Activated CD4-positive, alpha-beta T cell treated with anti-CD3 and anti-CD28 coated beads, Interleukin-2, amount 50 U/mL, for 24 hours (primary cell): ENCODE measurements at places on chromosomes 11 and 22.

DNA sequence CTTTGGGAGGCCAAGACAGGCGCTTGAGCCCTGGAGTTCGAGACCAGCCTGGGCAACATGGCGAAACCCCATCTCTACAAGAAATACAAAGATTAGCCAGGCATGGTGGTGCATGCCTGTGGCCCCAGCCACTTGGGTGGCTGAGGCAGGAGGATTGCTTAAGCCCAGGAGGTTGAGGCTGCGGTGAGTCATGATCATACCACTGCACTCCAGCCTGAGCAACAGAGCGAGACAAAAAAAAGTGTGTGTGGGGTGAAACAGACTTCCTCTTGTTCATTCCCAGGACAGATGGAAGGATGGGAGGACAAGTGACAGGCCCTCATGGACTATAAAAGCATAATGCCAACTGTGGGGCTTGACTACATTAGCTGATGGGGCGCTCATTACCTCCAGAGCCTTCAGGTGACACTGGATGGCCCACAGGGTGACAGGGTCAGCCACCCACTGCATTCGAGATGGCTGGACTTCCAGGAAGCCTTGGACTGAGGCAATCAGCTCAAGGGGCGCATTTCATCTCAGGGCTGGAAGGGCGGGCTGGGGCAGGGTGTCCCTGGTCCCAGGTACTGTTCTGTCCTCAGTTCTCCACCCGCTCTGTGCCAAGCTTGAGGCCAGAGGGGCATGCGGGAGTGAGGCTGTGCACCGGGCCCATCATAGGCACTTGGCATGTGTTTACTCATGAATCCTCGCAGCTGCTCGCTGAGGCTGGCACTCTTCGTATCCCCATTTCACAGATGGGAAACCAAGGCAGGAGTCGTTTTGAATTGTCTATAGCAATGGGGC lies 12.5 kb downstream of the NPTXR start:
- no peak for DNase-seq

GRCh38 chr22:31044262-31044861 lies 36.8 kb upstream of the SMTN start:
- no peak for DNase-seq

GRCh38 chr11:128052912-128053641 lies 534.3 kb downstream of the ETS1 start:
- DNase-seq = no peak

GRCh38 chr11:30758012-30758411 lies 171.9 kb upstream of the MPPED2 start:
- no peak for DNase-seq

DNA sequence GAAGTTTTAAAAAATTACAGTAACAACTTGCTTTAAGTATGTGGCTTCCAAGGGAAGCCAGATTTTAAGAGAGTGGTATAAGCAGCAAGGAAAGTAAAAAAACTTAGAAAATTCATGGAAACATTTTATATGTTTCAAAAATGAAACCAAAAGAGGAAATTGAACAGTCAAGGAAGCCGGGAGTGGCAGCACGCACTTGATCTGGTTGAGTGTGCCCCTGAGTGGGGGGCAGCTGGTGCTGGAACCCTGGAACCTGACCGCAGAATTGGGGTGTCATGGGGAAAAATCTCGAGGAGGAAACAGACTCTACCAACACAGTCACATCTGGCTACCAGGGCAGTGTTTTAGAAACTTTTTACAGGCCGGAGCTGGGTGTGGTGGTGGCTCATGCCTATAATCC lies 14.0 kb downstream of the MICALL1 start:
- DNase-seq = no peak

DNA sequence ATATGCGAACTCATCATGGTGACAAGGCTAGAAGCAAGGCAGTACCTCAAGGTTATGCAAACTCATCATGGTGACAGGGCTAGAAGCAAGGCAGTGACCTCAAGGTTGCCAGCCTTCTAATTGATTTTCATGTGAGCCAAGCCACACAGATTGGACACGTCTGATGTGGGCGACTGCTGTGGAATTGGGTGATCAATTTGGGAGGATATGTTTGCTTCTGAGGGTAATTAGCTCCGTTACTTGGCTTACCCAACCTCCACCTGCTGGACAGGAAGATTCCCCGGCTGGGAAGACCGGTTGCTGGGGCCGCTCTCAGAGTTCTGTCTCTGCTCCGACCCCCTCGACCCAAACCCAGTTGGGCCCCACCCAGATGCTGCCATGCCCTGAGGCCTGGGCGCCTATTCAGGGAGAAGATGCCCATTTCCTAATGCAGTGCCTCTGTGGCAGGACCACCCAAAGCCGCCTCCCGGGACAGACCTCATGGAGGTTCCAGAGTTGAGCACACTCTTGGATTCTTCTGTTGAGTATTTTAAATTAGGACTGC lies 69.9 kb upstream of the SHANK2 start:
- DNase-seq = no peak

GRCh38 chr22:28936200-28936599 lies 52.8 kb downstream of the ZNRF3 start:
- no peak for DNase-seq

- DNase-seq = no peak
These were observed 778.3 kb upstream of the LRRC4C start for GRCh38 chr11:42237701-42238235.

DNA sequence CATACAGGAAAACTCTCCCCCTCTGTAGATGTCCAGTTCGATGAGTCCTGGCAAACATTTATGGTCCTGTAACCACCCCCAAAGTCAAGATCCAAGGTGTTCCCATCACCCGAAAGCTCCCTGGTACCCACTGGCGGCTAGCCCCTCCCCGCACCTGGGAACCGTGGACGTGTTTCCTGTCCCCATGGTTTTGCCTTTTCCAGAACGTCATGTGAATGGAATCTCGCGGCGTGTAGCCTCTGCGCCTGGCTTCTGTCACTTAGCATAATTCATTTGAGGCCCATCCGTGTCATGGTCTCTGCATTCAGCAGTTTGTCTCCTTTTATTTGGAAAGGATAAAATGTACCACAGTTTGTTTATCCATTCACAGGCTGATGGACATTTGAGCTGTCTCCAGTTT lies 106.3 kb downstream of the KCNQ1 start:
- no peak for DNase-seq

- no peak for DNase-seq
These were observed 34.7 kb downstream of the ALG9 start for GRCh38 chr11:111836721-111837120.

- no peak for DNase-seq
These were observed 587 bp downstream of the DENND5A start for GRCh38 chr11:9264316-9265210.

- no peak for DNase-seq
These were observed 21.6 kb downstream of the MMP20 start for GRCh38 chr11:102603576-102603975.

DNA sequence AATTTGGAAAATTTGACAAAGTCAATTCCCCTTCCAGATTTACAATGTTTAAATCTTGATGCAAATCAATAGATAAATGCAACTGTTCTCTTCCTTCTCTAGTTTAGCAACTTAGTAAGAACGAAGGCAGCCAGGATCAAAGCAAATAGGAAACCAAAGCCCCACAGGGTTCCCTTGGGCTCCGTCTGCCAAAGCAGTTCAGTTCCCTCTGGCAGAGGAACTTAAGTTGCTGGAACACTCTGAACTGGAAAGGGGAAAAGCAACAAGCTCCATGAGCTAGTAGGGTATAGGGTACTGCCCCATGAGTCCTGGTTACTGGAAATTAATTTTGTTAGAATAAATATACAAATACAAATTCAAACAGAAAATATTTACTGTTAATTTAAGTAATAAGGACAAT lies 91.3 kb downstream of the RELT start:
- no peak for DNase-seq

- no peak for DNase-seq
These were observed 27.4 kb upstream of the MALAT1 start for GRCh38 chr11:65471447-65471891.

DNA sequence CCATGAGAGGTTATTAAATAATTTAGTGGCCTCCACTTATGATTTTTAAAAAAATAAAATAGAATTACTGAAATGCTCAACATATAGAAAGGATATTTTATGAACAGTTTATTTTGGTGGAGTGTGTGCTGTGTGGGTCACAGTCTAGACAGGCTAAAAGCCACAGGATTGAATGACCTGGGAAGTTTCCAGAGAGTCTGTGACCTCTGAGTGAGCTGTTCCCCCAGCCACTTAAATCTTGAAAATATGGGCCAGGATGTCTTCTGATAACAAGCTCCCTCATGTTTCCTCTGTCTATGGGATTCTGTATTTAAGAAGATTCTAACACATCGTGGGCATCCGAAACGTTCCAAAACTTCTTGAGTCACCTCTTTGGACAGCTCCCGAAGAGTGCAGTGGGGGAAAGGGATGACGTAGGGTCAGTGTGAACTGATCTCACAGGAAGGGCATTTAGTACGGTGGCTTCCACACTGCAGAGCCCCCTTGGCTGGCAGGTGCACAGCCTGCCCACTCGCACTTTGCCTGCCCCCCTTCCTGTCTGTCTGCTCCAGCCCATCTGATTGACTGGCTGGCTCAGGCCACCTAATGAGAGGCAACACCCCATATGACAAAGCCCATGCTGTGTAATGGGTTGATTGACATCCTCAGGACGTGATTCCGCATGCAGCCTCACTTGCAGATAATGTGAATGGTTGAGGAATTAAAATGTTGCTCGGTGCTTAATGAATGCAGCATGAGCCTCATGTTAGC lies 97.4 kb downstream of the NTM start:
- no peak for DNase-seq

DNA sequence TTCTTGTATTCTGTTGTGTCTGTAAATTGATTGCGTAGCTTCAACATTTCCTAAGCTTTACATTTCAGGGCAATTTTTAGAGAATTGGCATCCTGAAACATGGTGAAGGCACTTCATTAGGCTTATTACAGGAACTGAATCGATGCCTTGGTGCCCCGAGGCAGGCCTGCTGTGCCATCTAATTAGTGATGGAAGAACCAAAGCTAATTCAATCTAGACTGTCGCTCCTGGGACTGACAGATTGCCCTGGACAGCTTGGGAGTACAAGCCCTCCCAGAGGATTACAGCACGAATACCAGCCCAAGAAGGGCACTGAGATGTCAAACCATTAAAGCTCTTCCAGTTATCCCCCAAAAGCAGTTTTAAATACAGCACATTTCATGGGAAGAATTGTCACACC lies 243.2 kb upstream of the ZC3H12C start:
- DNase-seq = no peak

DNA sequence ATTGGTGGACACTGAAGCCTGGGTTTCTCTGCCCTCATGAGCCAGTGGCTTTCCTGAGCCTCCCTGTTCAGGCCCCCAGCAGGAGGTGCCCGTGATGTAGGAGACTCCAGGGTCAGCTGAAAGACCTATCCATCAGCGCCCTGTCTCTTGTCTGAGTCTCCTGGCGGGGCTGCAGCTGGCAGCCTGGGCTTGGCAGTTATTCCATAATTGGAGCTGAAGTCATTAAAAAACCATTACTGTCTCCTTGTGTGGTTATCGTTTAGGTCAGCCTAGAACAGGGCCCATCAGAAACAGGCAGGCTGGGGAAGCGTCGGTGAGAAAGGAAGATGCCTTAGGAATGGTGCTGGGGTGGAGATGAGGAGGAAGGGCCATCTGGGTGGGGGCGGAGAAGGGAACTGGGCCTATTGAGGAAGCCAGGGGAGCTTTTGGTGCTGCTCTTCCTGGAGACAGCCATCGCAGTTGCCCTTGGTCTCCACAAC lies 5.0 kb downstream of the TUB start:
- no peak for DNase-seq

- no peak for DNase-seq
These were observed 10.4 kb upstream of the THY1 start for GRCh38 chr11:119433358-119433725.

DNA sequence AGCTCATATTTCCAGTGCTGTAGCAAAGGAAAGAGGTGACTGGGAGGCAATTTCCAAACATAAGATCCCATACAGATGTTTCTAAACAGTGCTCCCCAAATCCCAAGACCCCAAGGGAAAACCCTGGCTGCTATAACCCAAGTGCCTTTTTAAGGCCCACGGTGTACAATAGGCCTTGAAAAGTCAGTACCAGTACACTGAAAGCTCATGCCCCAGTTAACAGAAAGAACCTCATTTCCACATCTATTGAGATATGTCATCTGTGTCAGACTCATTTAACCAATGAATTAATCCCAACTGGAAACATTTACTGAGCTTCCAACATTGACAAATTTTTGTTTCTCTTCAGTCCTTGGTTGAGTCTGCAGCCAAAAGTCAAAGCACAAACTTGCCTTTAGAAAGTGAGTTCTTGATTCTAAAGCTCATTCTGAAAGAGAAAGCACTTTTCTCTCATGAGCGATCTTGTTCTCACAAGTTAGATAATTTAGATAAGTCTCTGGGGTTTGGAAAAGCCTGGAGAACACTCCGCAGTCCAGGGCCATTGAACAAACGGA lies 239.8 kb upstream of the ARHGAP20 start:
- no peak for DNase-seq

DNA sequence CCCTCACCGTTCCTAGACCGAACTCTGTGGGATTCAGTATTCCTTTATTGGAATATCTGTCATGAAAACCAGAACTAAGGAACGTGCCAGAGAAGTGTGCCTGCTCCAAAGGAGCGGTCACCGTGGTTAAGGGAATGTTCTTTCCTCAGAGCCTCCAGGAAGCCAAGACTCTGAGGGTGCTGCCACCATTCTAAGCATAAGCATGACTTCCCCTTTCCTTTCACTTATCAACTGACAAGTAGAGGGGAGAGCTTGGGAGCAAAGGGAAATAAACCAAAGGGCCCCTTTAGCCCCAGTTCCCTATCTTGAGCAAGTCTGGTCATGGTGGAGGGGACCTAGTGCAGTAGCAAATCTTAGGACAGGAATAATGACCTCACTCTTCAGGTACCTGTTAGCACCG lies 26.8 kb downstream of the CTR9 start:
- DNase-seq = no peak

GRCh38 chr11:70297341-70297740 lies 26.9 kb downstream of the PPFIA1 start:
- no peak for DNase-seq

GRCh38 chr11:8956860-8957259 lies 7.4 kb downstream of the TMEM9B start:
- no peak for DNase-seq

DNA sequence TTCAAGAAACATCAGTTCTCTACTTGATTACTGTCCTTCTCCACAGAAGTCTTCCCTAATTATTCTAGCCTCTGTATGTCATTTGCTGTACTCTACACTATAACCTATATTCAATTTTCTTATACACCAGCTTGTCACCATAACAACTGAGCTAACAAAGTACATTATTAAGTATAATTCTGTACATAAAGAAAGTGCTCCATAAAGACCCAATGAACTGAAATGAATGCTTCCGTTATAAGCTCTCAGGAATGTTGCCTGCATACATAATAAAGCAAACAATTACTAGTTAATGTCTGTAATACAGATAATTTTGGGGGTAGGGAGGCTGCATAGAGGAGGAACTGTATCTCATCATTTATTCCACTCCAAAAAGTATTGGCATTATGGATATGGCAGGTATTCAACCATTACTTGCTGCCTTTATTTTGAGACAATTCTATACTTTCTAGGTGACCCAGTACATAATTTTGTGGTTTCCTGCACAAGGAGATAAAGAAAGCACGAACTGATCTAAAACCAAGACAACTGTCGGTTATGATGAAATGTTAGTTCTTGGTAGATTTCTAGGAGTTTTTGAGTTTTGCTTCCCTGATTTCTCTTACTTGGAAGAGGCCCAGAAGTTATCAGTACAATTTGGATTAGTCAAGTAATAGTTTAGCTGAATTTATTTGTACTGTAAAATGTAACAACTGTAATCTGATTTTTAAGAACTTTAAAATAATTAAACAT lies 202.5 kb downstream of the SBF2 start:
- no peak for DNase-seq
